ENCODE measurements at places on chromosomes 2 and 18.

GRCh38 chr2:105592288-105592687, 152.4 kb upstream of the NCK2 start:
- DNase-seq, result no peak

GRCh38 chr2:158489366-158490112, 32.8 kb downstream of the PKP4 start:
- DNase-seq, result no peak

DNA sequence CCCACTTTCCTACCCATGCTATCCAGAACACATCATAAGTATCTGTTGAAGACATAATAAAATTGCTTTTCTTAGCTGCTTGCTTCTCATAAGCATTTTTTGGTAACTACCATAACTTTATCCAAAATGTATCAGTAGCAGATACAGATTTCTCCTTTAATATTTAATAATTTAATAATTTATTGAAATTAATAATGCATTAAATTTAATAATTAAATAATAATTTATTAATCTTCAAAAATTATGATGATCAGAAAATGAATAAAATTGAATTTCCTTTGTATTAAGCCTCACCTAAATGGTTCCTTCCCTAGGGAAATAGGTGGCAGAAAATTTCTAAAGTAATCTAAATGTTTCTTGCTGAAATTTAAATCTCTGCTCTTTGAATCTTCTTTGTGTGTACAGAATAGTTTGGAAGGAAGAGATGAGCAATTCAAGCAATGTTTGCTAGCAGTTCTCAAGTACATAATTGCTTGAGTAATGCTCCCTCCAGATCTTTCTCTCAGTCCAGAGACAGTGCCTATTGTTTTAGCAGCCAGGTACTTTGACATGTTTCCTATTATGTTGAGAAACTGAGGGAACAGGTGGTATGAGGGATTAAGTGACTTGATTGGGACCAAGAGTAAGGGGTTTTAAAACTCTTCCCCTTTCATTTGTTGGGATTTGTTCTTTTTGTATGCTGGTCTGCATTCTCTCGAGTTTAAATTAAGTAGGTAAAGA, 123.1 kb upstream of the CYP26B1 start:
- DNase-seq, result no peak

- DNase-seq, result no peak
Observed at GRCh38 chr2:236637686-236638569, 68.3 kb downstream of the ACKR3 start.

DNA sequence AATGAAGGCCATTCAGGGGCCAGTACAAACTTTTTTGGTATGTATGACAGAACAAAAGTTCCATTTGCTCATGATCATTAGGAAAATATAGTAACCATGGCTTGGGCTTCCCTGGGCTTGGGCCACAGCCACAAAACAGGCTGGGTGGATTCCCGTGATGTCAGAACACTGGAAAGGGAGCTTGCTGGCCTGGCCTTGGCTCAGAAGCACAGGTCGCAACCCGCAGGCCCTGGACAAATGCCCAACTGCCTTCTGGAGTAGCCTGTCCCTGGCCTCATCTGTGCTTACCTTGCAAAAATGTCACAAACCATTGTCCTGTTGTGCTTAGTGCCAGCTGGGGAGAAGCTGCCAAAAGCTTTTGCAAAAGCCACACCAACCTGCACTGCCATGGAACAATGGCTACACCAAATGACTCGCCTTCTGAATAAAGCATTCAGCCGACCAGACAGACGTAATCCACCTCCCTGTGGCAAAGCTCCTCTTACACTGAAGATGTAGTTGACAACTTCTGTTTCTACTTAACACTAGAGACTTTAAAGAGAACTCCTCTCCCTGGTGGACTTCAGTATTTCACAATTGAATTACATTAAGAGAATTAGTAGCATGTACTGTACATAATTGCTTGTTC, 125.5 kb downstream of the ANKRD44 start:
- no peak for DNase-seq

DNA sequence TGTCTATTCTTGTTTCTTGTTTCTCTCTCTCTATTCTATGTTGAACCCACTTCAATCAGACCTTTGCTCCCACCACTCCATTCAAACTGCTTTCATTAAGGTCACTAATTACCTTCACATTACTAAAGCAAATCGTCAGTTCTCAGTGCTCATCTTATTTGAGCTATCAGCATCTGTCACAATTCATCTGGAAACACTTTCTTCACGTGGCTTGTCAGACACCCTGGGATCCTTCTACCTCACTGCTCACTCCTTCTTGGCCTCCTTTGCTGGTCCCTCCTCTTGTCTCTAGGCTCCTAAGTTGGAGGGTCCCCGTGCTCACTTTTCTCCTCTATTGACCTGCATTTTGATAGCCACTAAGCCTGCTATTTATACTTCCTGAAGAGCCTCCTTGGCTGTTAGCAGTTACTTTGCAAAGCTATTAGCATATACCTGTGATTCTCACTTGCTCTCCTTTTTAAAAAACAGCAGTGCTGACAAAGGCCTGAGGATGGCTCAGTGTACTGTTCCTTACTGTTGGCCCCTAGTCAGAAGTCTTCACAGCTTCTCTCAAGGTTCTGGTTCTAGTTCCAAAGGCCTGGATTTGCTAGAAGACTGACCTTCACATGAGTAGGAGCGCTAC, 80.2 kb downstream of the PLEKHM3 start:
- DNase-seq, result no peak

GRCh38 chr2:134402410-134402809, 148.5 kb downstream of the MGAT5 start:
- peak; percentile 33 for DNase-seq

DNA sequence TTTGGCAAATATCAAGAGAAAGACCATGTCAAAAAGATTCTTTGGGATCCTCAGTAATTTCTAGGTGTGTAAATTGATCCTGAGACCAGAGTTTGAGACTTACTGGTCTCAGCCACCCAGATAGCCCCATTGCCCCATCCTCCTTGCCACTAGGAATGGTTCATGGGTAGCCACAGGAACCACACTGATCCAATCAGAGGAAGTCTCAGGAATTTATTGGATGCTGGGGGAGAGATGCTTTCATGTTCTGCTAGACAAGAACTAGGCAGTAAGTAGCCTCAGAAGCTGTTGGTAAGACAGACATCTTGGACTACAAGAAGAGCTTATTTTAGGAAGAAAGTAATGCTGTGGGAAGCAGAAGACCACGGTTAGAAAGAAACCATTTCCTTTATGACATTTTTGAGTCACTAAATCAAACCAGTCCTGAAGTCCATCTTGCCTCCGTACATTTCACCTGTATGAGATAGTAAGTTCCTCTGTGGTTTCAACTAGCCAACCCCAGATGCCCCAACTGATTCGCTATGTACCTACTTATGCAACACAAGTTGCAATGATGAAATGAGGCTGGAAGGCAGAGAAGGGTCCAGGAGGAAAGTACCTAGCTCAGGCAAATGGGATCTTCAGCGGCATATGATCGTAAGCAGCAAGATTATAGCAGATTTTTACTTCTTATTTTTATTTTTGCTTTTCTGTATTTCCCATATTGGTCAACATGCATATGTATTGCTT, 3.6 kb upstream of the ST3GAL5 start:
- DNase-seq, result no peak

- no peak for DNase-seq
Observed at GRCh38 chr2:24351627-24351938, 8.8 kb downstream of the ITSN2 start.

GRCh38 chr2:237066396-237066795, 19.3 kb upstream of the COPS8 start:
- DNase-seq, result no peak

GRCh38 chr2:39665811-39666490, at the start of gene TMEM178A:
Gene TMEM178A, plus strand, starts transcription at chr2:39665917. Its CDS starts 58 bp downstream, at chr2:39665975.
- no peak for DNase-seq

DNA sequence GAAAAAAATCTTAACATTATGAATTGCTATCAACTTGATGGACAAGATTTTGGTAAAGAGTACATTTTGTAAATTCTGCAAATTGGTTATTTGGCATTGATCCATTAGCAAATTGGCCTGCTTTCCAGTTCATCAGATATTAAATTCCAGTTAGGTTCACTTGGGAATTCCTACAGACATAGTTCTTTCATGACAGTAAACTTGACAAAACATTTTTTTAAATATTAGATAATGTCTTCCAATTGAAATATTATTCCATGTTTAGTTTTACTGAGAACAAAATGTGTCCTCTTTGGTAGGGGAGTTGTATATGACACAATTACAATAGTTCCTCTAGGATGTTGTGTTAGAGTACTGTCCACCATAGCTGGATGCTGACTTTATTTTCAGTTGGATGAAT, 141.9 kb downstream of the LCLAT1 start:
- no peak for DNase-seq

GRCh38 chr2:215397632-215398341, 38.1 kb downstream of the FN1 start:
- no peak for DNase-seq

DNA sequence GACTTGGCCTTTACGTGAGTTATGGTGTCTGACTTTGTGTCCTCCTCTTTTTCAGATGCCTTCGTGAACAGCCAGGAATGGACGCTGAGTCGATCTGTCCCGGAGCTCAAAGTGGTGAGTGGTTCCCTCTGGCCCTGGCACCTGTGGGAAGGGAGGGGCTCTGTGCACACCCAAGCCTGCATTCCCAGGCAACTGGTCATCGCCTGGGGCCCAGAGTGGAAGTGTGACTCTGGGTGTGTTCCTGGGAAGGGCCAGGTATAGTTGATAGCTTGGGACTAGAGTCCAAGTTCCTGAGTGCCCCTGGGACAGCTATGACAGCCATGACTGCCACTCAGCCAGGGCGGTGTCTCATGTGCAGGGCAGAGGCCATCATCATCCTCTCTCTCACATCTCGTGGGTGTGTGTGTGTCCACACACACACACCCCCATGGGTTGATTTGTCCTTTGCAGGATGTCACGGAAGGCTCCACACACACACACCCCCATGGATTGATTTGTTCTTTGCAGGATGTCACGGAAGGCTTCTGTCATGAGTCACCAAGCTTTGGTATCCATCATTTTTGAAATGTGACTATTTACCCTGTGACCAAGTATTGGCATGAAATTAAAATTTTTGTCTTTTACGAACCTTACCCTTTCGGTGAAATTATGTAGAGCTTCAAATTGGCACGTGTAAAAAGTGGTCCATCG, 215.4 kb downstream of the AGAP1 start:
- DNase-seq, result no peak

GRCh38 chr2:50143822-50144575, 887.9 kb downstream of the NRXN1 start:
- no peak for DNase-seq

DNA sequence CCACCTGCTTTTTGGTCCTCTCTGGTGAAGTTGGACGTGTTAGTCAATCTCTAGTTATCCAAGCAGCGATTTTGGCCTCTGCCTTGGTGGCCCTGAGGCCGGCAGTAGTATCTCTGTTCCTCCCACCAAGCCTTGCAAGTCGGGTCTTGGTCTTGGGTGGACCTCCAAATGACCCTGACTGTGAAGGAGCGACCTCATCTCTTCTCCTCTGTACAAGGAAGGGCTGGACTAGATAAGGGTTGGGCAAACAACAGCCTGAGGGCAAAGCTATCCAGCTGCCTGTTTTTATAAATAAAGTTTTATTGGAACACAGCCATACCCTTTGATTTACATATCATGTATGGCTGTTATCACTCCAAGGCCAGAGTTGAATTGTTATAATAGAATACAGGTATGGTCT, 74.6 kb upstream of the FOSL2 start:
- no peak for DNase-seq

GRCh38 chr2:233919938-233920337, 2.8 kb downstream of the TRPM8 start:
- DNase-seq, result no peak

GRCh38 chr18:49238433-49239042, 221.9 kb downstream of the DYM start:
- DNase-seq, result no peak

DNA sequence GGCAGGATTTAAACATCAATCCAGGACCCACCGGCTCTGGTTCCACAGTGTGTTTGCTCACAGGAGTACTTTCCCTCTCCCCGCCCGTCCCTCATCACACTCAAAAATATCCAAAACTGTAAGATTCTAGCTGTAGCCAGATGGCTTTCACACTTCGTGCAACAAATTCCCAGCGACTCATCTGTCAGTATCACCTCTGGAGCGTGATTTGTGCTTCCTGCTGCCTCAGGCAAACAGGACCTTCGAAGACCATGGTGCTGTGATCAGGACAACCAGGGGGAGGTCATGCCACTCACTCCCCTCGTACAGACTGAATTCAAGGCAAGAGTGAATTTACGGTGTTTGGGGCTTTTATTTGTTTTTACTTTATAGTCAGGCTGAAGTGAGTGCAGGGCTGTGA, 154.5 kb upstream of the PID1 start:
- DNase-seq, result no peak

GRCh38 chr2:212595036-212595654, 56.5 kb upstream of the ERBB4 start:
- DNase-seq, result no peak

DNA sequence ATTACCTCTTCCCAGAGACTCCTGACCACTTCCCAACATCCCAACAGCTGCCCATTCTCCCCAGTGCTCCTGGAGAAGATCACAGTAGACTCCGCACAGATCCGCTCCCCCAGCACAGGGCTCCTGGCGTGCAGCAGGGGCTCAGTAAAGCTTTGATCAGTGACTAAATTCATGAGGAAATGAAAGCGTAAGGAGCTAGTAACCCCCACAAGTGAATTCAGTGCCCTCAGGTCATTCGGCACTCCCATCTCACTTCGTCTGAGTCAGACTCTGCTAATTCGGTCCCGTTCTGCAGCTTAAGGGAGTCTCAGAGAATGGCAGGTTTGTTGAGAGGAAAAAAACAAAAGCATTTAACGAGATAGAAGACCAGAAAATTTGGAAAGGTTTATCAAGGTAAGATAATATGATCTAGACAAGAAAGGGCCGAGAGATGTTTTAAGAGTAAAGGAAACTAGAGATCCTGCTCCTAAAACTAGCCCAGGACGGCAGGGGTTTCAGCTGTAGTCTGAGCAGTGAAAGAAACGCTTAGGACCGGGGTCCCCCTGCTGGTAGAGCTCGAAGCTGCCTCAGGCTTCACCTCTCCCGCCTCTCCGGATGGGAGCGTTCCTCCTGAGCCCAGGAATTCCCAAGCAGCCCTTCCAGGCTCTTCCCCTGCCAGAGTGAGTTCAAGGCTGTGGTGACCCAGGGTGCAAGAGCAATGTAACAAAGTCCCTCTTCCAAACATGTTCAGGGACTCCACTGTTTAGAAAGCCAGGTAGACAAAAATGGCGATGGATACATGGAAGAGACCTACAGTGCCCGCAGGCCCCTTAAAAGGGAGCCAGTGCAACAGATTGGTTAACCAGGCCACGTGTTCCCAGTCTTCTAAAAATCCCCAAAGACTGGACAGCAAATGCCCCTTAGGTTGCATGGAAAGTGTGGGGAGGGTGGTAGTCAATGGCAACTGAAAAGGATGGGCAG, 127.3 kb downstream of the DNER start:
- peak; percentile 26 for DNase-seq

GRCh38 chr2:22902180-22902550, 482.8 kb upstream of the KLHL29 start:
- no peak for DNase-seq

GRCh38 chr2:72104821-72105588, 42.7 kb downstream of the CYP26B1 start:
- no peak for DNase-seq

Data from brain pericyte (primary cell).